Activated CD4-positive, alpha-beta T cell treated with anti-CD3 and anti-CD28 coated beads for 1 hour (primary cell): ENCODE measurements at places on chromosomes 3 and 15.

GRCh38 chr15:85611361-85611760 is 183.4 kb downstream of the KLHL25 start:
- no peak for DNase-seq

- DNase-seq, result no peak
Observed at GRCh38 chr3:72329354-72329753, 518.9 kb downstream of the SHQ1 start.

DNA sequence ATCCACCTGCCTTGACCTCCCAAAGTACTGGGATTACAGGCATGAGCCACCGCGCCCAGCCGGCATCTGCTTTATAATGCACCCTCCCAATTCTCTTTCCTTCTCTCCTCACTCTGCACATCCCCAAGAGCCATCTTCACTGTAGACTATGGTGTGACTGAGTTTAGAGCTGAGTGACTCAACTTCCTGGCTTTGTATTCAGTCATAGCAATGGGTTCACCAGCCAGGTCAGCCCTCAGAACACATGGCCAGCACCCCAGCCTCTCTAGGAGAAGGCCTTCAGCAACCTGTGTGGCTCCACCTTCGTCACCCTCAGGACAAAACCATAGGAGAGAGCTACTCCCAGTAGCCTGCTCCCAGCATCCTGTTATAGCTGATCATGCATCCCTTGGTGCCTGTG is 33.0 kb downstream of the ARID3B start:
- no peak for DNase-seq

DNA sequence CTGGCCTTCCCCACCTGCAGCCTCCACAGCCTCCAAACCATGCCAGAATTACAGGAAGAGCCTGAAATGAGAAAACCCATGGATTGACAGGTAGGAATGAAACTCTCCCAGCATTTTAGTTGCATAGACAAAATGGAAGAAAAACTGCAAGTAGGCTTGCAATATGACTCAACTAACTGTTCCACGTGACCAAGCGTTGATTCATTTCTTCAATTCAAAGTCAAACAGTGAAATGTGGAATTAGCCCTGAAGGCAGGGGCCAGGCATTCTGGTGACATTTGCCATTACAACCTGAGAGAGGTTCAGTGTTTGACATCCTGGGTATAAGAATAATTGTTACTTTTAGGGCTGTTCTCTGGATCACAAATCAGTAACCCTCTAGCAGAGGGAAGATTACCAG is 676.5 kb upstream of the CFAP20DC start:
- no peak for DNase-seq

- DNase-seq, result no peak
Observed at GRCh38 chr3:42693530-42693930, 8.2 kb downstream of the KLHL40 start.

DNA sequence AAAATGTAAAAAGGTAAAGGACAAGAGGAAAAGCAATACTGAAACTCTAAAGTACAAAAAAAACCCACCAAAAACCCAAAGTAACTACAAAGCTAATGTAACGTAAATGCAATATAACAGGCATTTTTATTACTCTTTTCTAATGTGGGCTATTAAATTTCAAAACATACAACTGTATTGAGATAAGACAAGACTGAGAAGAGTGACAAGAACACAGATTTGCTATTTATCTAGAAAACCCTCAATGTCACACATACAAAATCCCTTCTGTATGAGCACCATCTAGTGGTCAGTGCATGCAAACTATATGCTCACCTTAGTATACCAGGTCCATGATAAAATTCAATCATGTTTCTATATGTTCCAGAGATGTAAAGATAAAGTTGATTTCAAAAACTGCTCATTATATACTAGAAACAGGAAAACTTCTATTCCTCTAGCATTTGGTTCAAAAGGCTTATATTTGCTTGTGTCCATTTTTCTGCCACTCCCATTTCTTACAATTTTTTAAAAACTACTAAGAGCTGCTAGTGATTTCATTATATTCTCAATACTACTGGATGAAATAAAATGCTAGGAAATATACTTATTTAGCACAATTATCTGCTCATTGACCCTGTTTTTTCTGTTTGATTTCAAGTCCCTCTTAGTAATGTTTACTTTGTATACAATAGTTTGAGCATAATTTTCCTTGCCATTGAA is 111.4 kb downstream of the DLG1 start:
- no peak for DNase-seq

DNA sequence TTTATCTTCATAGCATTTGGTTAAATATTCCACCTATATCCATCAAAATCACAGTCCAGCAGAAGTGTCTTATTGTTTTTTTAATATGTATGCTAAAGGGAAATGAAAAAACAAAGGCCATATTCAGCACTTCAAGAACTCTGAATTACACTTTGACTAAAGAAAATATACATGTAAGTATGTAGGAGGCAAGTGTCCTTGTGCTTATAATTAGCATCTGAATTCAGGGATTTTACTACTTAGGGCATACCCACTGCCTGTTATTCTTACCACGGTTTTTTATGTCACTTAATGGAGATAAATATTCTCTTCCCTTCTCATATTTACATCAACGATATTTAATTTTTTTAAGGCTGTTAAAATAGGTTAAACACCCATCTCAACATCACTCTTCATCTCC is 117.3 kb downstream of the TBC1D5 start:
- no peak for DNase-seq
